Renal cortex interstitium (tissue), 15 donors: ENCODE measurements at places on chromosomes 1 and 21.

DNA sequence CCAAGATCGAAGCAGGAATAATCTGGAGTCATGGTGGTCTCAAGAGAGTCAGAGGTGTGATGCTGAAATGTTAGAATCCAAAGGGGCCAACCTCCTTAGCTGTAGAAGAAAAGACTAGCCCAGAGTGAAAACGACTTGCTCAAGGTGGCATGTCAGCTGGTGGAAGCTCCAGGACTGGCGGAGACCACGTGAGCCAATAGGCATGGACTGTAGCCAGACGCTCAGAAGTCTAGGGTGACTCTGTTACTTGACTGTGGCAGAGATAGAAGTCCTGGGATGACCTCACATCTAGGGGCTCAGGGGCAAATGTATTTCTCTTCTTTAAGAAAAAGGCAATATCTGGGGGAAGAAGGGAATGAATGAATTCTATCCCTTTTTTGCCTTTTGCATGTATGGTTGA, 267.4 kb downstream of the ATG4C start:
- DNase-seq = no peak

DNA sequence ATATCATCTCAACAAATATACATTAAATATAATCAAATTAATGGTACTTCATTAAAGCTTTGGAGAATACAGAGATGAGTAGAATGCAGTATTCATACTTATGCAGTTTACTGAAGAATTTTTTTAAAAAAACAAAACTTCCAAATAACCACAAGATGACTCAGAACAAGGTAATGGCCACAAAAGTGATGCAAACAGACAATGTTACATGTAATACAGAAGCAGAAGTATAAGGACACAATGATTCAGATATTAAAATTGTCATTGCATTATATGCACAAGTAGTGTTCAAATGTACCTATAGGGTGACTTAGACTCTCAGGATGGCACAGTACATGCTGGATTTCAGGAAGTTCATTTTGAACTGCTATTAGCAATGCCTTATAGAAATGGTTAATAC, 227.2 kb upstream of the ST6GALNAC5 start:
- DNase-seq = no peak

DNA sequence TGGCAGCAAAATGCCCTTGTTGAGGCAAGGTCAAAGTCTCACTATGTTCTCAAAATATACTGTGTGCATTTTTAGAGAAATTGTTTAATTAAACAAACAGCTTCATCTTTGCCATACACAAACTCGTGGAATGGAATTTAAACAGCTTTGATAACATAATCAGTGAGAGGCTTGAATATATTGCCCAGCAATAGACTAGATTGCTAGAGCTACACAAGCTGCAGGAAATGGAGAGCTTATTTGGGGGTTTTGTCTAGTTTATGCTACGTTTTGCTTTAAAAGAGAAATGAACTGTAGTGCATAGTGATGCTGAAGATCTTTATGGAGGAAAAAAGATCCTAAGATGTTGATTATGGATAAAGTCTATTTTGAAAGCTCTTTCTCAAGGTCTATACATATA, 166.8 kb upstream of the HMCN1 start:
- DNase-seq = no peak

DNA sequence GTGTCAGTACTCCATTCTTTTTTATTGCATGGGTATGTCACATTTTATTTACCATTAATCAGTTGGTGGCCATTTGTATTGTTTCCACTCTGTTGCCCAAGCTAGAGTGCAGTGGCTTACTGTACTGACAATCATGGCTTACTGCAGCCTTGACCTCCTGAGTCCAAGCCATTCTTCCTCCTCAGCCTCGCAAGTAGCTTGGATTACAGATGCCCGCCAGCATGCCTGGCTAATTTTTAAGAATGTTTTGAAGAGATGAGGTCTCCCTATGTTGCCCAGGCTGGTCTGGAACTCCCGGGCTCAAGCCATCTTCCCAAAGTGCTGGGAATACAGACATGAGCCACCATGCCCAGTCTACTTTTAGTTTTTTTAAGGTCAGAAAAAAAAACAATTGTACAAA, 813 bp upstream of the SFT2D2 start:
- no peak for DNase-seq

GRCh38 chr1:48757363-48757762, 19.3 kb downstream of the BEND5 start:
- no peak for DNase-seq

DNA sequence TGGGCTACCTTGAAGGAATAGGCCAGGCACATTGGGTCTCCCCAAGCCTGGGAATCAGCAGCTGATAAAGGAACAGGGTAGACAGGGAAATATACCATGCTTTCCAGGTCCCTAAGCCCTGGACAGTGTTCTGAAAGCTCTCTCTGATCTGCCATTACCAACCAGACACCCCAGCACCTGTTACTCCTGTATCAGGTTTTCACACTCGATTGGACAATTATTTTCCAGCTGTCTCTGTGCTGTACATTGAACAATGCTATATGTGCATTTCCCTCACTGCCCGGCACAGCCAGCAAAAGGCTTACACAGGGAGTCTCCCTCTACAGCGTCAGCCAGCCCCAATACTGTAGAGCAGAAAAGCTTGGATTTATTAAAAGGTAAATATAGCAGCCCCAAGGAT, 4.7 kb downstream of the CFAP45 start:
- DNase-seq = no peak

GRCh38 chr1:233331676-233332519, 4.4 kb downstream of the MAP3K21 start:
- no peak for DNase-seq

GRCh38 chr1:32498751-32499150, 33.9 kb downstream of the ZBTB8B start:
- no peak for DNase-seq
